Nucleus accumbens (tissue), 56 donors: ENCODE measurements at places on chromosomes 1 and 21.
A peak's percentile ranks its signal among the peaks of the same experiment; 100 is the strongest.

GRCh38 chr1:208834381-208835096, 590.4 kb upstream of the PLXNA2 start:
- DNase-seq = no peak

DNA sequence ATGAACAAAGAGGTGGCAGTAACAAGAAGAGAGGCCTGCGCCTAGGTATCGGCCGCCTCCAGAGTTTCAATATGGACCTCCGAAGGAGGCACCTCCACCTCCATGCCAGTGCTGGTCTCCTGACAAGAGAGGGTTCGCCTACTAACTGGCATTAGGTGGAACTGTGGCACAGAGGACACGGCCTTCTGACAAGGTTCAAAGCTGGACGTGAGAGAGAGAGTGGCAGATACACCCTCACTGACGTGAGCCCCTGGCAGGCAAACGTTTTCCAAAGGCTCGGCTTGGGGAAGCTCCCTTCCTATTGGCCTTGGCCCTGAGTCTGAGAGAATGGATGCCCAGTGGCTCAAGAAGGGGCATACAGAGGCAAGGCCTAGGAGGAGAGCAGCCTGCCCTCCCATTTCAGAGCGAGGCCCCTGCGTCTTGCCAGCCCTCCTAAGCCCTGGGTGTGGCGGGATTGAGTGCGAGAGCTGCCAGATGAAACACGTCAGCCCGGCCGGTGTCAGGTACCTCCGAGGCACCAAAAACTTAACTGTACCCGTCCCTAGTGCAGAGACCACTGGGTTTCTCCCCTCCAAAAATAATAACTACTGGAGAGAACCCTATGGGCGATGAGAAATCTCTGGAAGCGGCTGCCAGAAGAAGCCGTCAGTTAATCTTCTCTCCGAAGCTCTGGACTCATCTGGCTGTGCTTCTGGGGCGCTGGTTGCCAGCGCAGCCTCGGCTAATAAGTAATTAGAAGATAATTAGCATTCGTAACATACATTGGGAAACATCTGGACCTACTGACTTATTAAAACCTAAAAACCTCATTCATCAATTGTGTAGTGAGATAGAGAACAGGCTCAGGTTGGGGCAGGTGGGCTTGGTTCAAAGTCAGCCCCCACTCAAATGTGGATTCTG, 283.6 kb downstream of the NPHP4 start:
- no peak for DNase-seq

GRCh38 chr1:6703016-6703415, 1.4 kb upstream of the DNAJC11 start:
- DNase-seq = no peak

- DNase-seq = no peak
Observed at GRCh38 chr1:38915352-38915948, 26.2 kb downstream of the RHBDL2 start.

DNA sequence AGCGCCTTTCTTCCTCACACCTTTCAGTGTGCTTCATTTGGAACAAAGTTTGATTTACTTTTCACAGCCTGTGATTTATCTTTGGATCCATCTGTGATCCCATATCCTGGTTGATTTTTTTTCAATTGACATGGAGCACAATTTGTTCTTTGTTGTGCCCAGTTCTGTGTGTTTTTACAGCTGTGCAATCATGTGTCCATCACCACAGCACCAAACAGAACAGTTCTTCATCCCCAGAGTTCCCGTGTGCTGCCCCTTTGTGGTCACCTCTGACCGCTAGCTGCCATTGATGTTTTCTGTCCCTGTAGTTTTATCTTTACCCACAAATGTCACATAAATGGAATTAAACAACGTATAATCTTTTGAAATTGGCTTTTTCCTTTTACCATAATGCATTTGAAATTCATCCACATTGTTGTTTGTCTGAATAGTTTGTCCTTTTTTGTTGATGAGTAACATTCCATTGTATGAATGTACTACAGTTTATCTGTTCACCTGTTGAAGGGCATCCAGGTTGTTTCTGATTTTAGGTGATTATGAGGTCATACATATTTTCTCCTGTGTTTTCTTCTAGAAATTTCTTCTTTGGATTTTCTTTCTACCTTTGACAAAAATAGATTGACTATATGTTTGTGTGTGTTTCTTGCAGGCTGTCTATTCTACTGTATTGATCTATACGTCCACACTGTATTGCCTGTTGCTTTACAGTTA, 17.4 kb downstream of the MIGA1 start:
- DNase-seq = peak; percentile 55

DNA sequence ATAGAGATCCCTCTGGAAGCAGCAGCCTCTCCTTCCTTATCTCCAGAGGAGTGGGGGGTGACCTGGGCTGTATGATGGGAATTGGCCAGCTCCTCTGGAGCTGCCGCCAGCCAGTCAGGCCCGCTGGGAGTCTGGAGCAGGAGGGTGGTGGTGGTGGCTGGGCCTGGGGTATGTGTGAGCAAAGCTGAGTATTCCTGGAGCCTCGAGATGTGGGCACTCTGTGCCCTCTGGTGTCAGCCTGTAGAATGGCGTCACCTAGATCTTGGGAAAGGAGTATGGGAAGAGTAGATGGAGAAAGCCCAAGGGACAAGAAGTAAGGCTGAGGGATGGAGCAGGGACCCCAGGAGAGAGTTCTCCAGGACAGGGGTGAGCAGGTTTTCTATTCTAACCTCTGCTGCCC, 16.0 kb downstream of the VANGL2 start:
- DNase-seq = no peak

DNA sequence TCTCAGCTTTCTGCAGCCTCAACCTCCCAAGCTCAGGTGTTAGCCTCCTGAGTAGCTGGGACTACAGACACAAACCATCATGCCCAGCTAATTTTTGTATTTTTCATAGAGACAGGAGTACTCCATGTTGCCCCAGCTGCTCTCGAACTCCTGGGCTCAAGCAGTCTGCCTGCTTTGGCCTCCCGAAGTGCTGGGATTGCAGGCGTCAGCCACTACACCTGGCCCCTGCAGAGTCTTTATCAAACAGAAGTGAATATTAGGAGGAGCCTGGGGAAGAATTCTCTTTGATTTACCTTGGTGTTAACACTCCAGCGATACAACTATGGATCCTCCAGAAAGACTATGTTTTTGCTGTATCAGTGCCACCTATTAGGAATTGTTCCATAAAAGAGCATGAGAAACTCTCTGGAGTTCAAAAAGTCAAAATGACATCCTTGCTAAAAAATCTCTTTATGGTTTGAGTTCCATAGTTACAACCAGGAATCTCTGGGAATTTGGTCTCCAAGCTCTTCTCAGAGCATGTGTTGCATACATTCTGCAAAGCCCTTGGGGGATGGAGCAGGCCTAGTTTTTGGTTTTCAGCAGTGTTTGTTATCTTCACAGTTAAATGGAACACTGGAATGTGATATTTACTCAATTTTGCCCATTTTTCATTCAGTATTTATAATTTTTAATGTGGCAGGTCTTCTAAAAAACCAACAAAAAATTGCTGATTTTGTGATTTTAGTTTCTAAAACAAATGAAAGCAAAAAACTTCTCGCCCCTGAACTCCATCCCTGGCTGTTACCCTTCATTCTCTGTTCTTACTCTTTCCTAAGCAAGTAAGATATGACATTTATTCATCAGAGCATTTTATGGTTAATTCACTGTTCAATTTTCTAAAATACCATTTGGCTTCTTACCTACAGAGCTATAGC, 77.3 kb downstream of the OLFML2B start:
- no peak for DNase-seq

- peak; percentile 10 for DNase-seq
Observed at GRCh38 chr1:31238986-31239613, 587 bp downstream of the NKAIN1 start.

GRCh38 chr1:106619080-106619826, 437.2 kb upstream of the PRMT6 start:
- no peak for DNase-seq

- no peak for DNase-seq
Observed at GRCh38 chr1:58768191-58768731, 15.6 kb downstream of the JUN start.

- peak; percentile 2 for DNase-seq
Observed at GRCh38 chr1:116881879-116882520, 27.7 kb upstream of the PTGFRN start.

GRCh38 chr1:204523605-204524215, 7.5 kb downstream of the MDM4 start:
- DNase-seq = no peak

GRCh38 chr1:212225416-212225815, 59.8 kb upstream of the PPP2R5A start:
- no peak for DNase-seq

- DNase-seq = no peak
Observed at GRCh38 chr21:39029086-39029755, 154.0 kb downstream of the PSMG1 start.

GRCh38 chr1:240719953-240720700, 108.2 kb upstream of the GREM2 start:
- DNase-seq = no peak

- DNase-seq = no peak
Observed at GRCh38 chr1:245014247-245015029, 140.3 kb upstream of the KIF26B start.

GRCh38 chr1:87766737-87767136, 438.1 kb downstream of the LMO4 start:
- no peak for DNase-seq

DNA sequence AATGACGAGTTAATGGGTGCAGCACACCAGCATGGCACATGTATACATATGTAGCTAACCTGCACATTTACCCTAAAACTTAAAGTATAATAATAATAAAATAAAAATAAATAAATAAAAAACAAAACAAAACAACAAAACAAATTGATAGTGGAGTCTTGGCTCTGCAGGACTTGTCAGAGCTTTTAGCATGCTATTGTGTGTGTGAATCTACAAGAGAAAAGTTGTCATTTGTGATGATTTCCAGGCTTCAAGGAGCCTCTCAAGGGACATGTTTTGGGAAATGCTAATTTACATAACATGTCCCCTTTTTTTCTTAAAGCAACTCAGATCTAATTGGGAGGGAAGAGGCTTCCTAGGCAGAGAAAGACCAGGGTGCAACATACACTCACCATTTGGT, 9.1 kb downstream of the IL22RA1 start:
- DNase-seq = no peak

GRCh38 chr1:90834886-90835660, 118.0 kb upstream of the BARHL2 start:
- no peak for DNase-seq

DNA sequence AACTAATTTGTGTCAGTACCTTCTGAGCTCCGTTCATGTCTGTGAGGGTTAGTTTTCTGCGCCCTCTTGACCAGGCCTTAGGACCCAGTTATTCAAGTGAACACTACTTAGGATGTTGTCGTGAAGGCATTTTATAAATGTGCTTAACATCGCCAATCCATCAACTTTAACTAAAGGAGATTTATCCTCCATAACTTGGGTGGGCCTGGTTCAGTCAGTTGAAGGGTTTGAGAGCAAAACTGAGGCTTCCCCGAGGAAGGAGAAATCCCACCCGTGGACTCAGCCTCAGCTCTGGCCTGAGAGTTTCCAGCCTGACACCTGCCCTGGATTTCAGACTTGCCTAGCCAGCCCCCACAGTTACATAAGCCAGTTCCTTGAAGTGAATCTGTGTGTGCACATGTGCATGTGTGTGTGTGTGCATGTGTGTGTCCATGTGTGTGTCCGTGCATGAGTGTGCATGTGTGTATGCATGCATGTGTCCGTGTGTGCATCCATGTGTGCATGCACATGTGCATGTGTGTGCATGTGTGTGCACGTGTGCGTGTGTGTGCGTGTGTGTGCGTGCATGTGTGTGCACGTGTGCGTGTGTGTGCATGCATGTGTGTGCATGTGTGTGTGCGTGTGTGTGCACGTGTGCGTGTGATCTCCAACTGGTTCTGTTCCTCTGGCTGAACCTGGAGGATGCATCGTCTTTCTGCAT, 62.1 kb upstream of the PDE9A start:
- no peak for DNase-seq

GRCh38 chr1:165402517-165403111, 42.3 kb downstream of the RXRG start:
- no peak for DNase-seq

DNA sequence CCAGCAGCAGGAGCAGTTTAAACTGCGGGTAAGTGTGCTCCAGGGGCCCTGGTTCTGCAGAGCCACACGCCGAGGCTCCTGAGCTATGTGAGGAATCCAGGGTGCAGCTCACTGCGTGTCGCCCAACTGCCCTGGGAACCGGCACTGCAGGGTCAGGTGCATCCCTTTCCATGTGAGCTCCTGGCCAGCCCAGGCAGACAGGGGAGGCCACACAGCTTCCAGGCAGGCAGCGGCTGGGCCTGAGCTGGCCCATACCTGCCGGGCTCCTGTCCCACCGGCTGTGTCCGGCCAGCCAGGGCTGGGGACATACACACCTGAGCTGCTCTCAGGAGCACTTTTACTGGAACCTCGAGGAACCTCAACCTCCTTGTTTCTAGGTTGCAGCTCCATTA, 18.6 kb upstream of the COL18A1 start:
- no peak for DNase-seq

GRCh38 chr1:28135371-28136168, 40.9 kb downstream of the PTAFR start:
- DNase-seq = no peak

GRCh38 chr1:170669107-170669445, 5.1 kb downstream of the PRRX1 start:
- DNase-seq = no peak

GRCh38 chr1:201353186-201353940, 24.1 kb downstream of the TNNT2 start:
- no peak for DNase-seq

DNA sequence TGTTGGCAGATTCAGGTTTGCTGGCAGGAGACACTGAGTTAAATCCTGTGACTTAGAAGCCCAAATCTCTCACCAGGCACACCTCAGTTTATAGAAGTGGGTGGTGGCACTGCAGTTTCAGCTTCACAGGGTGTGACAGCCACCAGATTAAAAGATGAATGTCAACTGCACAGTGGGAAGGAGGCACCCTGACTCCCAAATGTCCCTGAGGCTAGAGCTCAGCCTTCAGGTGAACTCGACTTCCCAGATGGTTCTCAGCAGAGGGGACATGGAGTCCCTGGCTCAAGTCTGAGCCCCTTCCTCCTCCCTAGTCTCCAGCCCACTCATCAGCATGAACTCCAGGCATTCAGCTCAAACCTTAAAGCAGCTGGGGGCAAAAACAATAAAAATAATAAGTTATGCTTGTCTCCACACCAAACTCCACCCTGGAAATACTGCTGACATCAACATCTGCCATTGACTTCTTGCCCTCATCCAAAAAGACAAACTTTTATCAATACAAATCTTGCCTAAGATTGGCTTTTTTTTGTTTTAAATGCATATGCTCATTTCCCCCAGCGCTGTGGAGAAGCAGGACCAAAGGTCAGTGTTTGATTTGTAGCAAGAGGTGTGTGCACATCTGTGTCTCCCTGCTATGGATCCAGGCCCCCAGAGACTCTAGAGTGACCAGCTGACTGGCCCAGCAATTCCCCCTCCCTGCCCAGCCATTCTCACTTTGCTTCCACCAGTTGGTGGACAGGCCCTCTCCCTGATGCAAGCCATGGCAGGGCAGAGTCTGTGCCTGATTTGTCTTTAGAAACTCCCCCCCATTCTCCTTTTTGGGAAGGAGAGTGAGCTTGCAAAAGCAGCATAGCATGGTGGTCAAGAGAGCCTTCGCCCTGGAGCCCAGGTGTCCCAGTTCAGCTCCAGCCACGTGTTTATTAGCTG, 18.5 kb upstream of the S100A7 start:
- DNase-seq = no peak
